Activated CD4-positive, alpha-beta T cell treated with anti-CD3 and anti-CD28 coated beads, Interleukin-2, amount 50 U/mL, for 24 hours (primary cell): ENCODE measurements at places on chromosomes 5 and 9.

GRCh38 chr9:131518553-131518952 lies 12.5 kb downstream of the UCK1 start:
- DNase-seq: no peak

DNA sequence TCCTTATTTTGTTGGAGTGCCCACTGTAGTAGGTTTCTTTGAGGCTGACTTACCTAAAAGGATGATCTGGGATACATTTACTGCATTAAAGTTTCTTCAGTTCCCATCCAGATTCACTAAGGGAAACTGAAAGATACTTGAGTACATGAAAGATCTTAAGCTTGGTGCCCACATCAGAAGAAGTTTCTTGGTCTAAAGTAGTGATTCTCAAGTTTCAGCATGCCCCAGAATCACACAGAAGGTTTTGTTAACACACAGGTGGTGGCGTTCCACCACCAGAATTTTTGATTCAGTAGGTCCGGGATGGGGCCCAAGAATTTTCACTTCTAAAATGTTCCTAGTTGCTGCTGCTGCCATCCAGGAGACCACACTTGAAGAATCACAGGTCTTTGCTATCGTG lies 171.0 kb downstream of the ZNF462 start:
- no peak for DNase-seq

GRCh38 chr9:70130266-70130665 lies 86.6 kb downstream of the MAMDC2 start:
- DNase-seq: no peak

DNA sequence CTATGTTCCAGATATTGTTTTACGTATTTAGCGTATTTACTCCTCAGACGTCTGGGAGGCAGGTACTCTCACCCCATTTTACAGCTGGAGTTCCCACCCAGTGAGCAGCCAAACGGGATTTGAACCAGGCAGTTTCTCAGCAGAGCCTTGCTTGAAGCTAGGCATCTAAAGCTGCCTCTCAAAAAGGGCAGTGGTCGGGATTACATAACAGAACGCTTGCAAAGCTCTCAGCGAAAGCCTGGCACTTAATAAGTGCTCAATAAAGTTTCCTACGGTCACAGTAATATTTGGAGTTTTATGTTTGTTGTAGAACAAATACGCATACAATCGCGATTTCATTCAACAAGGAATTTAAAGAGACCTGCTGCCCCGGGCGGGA lies 286 bp upstream of the BSPRY start:
- no peak for DNase-seq

DNA sequence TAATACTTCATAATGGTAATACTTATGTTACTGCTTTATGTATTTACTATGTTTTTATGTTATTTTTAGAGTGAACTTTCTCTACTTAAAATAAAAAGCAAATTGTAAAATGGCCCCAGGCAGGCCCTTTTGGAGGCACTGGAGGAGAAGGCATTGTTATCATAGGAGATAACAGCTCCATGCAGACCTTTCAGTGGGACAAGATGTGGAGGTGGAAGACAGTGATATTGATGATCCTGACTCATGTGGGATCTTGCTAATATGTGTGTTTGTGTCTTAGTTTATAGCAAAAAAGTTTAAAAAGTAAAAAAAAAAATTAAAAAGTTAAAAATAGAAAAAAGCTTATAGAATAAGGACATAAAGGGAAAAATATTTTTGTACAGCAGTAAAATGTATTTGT lies 74.5 kb downstream of the IQGAP2 start:
- DNase-seq: no peak

DNA sequence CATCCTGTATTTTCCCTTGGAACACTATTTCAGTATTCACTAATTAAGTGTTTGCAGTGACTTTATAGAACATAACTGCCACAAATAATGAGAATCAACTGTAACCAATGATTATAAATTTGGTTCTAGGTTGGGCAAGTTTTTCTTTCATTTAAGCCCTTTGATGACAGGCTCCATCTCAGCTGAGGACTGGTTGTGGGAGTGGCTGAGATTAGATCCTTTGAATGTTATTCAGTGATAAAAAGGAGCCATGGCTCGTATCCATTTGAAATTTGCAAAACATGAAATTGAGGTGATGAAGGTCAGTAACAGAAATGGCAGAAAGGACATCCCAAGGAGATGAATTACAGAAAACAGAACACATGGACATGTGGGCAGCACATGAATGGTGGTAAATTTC lies 138.1 kb upstream of the PCA3 start:
- no peak for DNase-seq

- DNase-seq: no peak
These were observed 128.9 kb upstream of the TARS1 start for GRCh38 chr5:33311893-33312292.

- DNase-seq: no peak
These were observed 18.8 kb upstream of the TNFAIP8 start for GRCh38 chr5:119336845-119337580.

DNA sequence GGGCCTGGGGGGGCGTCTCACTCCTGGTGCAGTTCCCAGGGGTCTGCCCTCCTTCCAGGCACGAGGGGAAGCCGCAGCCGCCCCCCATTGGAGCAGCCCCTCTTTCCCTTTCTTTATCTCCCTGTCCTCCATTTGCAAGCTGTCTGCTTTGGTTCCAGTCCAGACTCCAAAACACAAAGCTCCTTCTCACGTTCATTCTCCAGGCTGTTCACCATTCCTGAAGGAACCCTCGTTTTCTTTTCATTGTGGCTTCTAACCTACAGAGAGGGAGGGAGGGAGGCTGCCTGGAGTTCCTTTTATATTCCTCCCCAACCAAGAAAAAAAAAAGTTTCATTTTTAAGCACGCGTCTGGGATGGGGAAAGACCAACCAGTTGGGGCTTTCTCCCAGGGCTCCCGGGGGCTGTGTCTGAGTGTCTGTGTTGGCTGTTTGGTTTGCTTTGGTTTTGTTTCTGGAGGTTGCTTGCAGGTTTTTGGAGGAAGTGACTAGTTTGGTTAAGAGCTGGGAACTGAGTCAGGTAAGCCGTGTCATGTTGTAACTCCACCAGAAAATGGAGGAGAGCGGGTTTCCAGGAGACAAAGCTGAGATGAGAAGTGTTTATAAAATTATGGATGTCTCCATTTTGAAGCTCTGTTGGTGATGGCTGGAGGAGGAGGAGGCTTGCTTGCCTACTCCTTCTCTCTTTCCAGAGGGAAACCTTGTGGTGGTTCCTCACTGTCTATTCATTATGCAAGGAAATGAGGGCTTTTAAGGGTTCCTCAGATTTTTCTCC lies 1.6 kb downstream of the ZNF462 start:
- no peak for DNase-seq

DNA sequence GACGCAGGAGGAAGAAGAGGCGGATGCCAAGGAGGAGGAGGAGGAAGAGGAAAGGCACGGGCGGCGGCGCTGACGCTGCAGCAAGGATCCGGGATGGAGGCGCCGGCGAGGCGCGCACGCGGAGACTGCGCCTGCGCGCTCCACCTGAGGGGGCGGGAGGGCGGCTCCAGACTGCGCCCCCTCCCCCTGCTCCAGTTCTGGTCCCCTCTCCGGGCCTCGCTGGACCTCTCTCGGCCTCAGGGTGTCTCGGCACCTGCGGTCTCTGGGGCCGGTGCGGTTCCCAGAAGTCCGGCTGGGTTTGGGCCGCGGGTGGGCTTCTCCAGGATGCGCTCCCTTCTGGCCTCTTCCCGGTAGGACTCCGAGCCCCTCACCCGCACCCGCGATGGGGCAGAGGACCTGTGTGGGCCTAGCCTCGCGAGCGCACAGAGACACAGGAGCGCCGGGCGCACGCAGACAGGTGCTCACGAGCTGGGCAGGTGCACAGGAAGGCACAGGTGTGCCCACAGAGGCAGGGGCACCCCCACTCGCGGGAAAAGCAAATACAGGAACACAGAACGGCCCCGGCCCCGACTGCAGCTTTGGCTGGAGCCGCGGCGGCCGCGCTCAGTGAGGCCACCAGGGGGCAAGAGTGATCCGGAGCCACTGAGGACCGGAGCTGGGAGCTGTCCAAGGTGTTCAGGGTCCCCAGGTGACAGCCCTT lies at the start of gene NPDC1:
NPDC1 (minus strand) TSS at position 90 of the 700 bp plus-strand sequence. CDS start 188 bp downstream, outside the sequence.
- DNase-seq: peak; percentile 69

GRCh38 chr5:63089147-63089546 lies 510.5 kb downstream of the LRRC70 start:
- no peak for DNase-seq

- no peak for DNase-seq
These were observed 456.5 kb downstream of the CDH18 start for GRCh38 chr5:19531374-19531952.

DNA sequence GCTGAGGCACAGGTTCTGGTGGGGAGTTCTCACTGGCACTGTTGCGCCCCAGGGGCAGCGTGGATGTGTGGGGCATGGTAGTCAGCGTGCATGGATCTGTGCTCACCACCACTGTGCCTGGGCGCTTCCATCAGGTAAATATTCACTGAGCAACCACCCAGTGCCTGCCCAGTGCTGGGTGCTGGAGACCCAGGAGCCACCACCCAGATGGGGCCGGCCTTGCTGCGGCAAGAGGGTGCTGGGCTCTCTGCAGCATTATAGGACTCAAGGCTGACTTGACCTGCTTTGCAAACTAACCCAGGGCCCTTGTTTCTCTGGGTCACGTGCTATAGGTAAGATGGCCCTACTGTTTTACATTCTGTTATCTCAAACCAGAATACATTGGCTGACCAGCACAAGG lies 60.5 kb downstream of the DAP start:
- DNase-seq: no peak

- no peak for DNase-seq
These were observed 7.9 kb upstream of the ESM1 start for GRCh38 chr5:54993318-54993717.

DNA sequence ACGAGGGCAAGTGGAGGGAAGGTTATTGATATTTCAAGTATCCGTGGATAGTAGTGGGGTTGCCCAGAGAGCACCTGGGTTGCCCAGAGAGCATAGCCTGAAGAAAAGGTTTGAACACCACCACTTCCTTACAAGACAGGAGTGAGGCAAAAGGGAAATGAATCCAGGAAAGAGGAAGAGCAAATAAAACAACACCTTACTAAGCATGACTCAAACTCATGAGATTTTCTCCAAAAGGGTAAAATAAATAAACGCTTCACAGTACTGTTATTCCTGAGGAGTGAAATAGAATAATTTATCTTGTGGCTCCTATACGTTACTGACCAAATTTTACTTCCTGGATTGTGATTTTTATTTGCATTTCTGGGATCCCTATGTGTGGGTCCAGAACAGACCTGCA lies 65.2 kb upstream of the PTPRD start:
- DNase-seq: no peak

- DNase-seq: no peak
These were observed 10.5 kb downstream of the DOCK2 start for GRCh38 chr5:169647566-169647965.

DNA sequence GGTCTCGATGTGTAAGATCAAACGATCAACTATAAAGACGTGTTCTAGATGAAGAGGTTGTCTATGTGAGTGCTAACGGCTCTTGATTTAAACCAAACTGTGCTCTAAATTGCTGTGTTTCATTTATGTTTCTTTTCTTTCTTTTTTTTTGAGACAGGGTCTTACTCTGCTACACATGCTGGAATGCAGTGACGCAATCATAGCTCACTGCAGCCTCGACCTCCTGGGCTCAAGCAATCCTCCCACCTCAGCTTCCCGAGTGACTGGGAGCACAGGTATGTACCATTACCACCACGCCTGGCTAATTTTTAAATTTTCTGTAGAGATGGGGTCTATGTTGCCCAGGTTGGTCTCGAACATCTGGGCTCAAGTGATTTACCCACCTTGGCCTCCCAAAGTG lies 24.0 kb upstream of the RNF130 start:
- DNase-seq: no peak

GRCh38 chr9:101235105-101235866 lies 149.5 kb downstream of the BAAT start:
- no peak for DNase-seq

DNA sequence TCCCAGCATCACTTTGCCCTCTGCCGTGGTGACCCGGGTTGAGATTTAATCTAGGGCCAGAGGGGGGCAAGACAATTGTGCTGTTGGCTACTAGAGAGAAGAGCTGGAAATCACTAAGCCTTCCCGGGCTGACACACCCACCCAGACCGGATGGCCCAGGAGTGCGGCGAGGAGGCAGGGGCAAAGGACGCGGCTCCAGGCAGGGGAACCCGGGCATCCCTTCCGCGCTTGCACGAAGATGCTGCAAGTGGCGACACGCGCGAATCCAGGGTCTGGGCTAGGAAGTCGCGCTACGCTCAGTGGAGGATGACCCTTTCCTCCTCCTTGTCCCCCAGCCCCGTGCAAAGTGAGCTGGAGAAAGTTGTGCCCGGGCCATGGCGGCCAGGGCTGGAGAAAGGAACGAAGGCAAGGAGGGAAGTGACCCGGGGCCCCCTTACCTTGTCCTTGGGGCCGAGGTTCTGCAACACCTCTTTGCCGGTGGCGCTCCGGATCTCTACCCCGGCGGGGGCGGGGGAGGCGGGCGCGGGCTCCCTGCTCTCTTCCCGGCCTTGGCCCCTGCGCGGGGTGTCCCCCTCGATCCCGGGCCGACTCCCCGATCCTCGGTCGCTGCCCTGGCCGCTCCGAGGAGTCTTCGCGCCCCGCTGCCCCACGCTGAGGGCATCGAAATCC lies 693 bp downstream of the DPYSL3 start:
- no peak for DNase-seq

DNA sequence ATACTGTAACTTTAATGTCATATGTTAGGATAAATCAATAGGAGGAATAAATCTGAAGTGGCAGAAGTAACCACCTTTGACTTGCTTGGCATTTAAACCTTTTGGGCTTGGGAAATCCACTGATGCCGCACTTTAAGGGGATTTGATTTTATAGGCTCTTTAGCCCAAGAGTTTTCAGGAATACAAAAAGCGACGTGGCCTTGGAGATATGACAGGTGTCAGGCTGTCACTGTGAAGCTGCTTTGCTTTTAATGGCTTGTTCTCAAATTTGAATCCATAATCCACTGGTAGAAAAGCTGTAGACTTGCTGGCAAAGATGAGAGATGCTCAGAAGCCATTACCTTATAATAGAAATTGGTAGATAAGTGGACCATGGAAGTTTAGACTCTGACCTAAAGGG lies 71.6 kb downstream of the GABRG2 start:
- DNase-seq: no peak

DNA sequence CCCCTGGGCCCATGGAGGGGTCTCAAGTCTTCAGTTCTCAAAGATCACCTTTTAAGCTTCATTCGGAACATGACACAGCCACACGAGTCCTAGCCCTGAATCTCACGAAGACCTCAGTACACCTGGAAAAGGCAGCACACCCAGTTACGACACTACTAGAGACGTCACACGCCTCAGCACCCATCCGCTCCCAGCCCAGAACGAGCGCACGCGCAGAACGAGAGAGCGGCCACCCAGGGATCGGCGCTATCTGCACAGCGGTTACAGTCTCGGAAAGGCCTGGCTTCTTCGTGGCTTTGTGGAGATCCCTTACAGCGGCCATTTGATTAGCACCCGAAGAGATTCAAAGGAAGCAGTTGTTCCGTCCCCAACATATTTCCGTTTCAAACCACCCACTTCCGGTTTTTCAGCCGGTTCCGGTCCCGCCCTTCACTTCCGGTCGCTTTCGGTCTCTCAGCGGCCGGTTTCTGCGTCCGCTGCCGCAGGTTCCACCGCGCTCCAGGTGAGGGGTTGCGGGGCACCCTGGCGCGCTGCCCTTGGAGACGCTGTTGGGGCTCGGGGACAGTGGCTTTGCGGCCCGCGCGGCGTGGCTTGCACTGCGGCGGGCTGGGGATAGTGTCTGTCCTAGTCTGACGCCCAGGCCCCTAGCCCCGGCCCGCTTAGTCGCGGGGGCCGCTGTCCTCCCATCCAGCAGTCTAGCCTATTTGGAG lies at the start of gene UBLCP1:
UBLCP1 (plus strand) TSS at position 432 of the 710 bp plus-strand sequence. CDS start 5,626 bp downstream, outside the sequence.
- peak; percentile 65 for DNase-seq
